ENCODE measurements at places on chromosomes 3 and 15. TPM values are rescaled to one million over a fixed set of nuclear protein-coding genes. Genes with fewer than 3 reads are reported as not detected.

- no peak overlapping the region for H3K4me3 ChIP-seq
- H3K4me1 ChIP-seq, result peaks cover 24% of the 10 kb centered on the region
- no peaks in the 10 kb centered on the region for H3K27me3 ChIP-seq
- H3K36me3 ChIP-seq, result peaks cover 59% of the 10 kb centered on the region
- H3K27ac ChIP-seq, result no peak overlapping the region
Observed at GRCh38 chr3:196938576-196938975, 3.8 kb downstream of the NCBP2 start.

DNA sequence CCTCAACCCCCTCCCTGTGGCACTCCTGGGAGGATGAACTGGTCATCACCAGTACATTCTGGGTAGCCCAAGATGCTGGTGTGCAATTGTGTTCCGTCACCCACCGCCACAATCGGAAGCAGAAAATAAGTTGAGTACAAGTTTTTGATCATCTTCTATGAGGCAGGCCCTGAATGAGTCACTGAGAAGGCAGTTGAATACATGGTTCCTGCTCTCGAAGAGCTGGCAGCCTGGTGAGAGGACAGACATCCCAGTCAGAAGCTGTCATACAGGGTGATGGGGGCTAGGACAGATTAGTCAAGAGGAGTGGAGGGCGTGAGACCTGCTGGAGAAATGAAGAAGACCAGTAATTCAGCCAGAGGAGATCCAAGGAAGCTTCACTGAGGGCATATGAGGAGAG, 6.2 kb downstream of the CEMIP start:
- no peak overlapping the region for H3K4me3 ChIP-seq
- H3K27me3 ChIP-seq, result peaks cover 7% of the 10 kb centered on the region
- no peaks in the 10 kb centered on the region for H3K36me3 ChIP-seq
- H3K27ac ChIP-seq, result no peak overlapping the region
- no peak for DNase-seq
- H3K4me1 ChIP-seq, result no peaks in the 10 kb centered on the region

GRCh38 chr15:27244047-27244446, 273.1 kb downstream of the GABRG3 start:
- no peak overlapping the region for H3K27ac ChIP-seq
- DNase-seq, result no peak
- no peaks in the 10 kb centered on the region for H3K27me3 ChIP-seq
- H3K4me3 ChIP-seq, result no peak overlapping the region
- no peaks in the 10 kb centered on the region for H3K4me1 ChIP-seq

DNA sequence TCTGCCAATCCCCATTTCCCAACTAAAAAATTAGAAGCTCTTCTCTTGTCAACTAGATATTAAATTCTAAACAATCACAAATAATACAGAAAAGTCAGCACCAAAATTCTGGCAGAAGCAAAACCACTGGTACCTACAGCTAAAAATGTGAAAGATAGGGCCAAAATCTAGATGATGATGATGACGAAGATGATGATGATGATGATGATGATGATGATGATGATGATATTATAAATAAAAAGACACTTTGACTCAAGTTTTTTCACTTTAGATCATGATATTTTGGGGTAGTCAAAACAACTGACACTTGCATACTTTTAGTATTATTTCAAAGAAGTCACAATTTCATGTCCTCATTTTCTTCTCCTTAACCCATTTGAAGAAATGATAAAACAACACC, 470.1 kb upstream of the NR2F2 start:
- H3K27ac ChIP-seq, result no peak overlapping the region
- no peak overlapping the region for H3K4me3 ChIP-seq
- peaks cover 4% of the 10 kb centered on the region for H3K27me3 ChIP-seq
- DNase-seq, result no peak
- no peaks in the 10 kb centered on the region for H3K36me3 ChIP-seq
- H3K4me1 ChIP-seq, result no peaks in the 10 kb centered on the region

GRCh38 chr3:43231276-43232000, 54.9 kb upstream of the SNRK start:
- no peak overlapping the region for H3K4me3 ChIP-seq
- H3K27me3 ChIP-seq, result peaks cover 2% of the 10 kb centered on the region
- H3K27ac ChIP-seq, result no peak overlapping the region
- no peaks in the 10 kb centered on the region for H3K4me1 ChIP-seq

GRCh38 chr15:100849021-100849854, 30.4 kb upstream of the ALDH1A3 start:
- no peak overlapping the region for H3K27ac ChIP-seq
- DNase-seq, result peak; percentile 18
- H3K36me3 ChIP-seq, result no peaks in the 10 kb centered on the region
- peaks cover 4% of the 10 kb centered on the region for H3K27me3 ChIP-seq
- H3K4me1 ChIP-seq, result peaks cover 8% of the 10 kb centered on the region
- H3K4me3 ChIP-seq, result peak overlapping the region; percentile 51

DNA sequence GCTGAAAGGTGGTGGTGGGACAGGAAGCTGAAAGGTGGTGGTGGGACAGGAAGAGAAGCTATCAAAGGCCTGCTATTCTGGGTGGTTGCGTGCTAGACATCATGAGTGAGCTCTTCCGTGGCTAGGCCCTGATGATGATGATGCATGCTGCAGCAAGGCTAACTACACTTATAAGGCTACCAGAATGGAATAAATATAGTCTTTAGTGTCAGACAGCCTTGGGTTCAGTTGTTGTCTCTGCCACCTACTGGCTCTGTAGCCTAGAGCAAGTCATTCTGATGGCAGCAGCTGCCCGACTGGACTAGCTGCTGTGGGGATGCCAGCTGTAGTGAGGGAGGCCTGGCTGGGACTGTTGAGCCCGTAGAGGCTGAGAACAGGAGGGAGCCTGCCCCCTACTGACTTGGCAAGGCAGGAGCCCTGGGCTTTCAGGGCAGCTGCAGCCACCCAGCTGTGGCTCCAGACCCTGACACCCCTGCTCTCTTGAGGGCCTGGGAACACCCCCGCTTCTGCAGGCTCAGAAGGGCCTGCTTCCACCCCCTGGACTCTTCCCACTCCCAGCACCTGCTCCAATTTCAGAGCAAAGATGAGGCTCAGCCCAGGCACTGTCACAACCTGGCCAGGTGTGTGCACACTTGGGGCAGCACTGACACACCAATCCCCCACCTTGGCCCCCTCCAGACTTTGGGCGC, 21.4 kb upstream of the ZBED2 start:
- peaks cover 21% of the 10 kb centered on the region for H3K4me1 ChIP-seq
- DNase-seq, result peak; percentile 64
- H3K27me3 ChIP-seq, result no peaks in the 10 kb centered on the region
- peaks cover 14% of the 10 kb centered on the region for H3K36me3 ChIP-seq
- peak overlapping the region; percentile 13 for H3K4me3 ChIP-seq

DNA sequence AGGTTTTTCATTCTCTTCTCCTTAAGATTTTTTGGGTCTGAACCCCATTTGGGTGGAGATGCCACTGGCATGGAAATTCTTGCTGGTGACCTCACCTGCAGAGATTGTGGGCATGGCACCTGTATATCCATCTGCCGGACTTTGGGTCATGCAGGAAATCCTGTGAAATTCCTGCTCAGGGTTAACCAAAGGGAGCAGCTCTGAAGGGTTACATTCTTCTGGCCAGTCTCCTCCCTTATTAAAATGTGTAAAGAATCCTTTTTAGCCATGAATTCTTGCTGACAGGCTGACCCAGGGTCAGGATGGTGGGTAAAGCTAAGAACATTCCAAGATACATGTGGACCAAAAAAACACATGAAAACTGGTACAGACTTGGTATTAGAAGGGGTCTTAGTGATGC, 27.4 kb downstream of the ARHGEF26 start:
- H3K4me1 ChIP-seq, result no peaks in the 10 kb centered on the region
- H3K27ac ChIP-seq, result no peak overlapping the region
- peaks cover 4% of the 10 kb centered on the region for H3K27me3 ChIP-seq
- no peaks in the 10 kb centered on the region for H3K36me3 ChIP-seq
- no peak for DNase-seq

- no peaks in the 10 kb centered on the region for H3K4me1 ChIP-seq
- DNase-seq, result no peak
- H3K36me3 ChIP-seq, result no peaks in the 10 kb centered on the region
Observed at GRCh38 chr15:61509327-61509840, 280.3 kb upstream of the RORA start.

- DNase-seq, result no peak
- H3K27me3 ChIP-seq, result no peaks in the 10 kb centered on the region
- no peaks in the 10 kb centered on the region for H3K4me1 ChIP-seq
- H3K36me3 ChIP-seq, result no peaks in the 10 kb centered on the region
- no peak overlapping the region for H3K27ac ChIP-seq
Observed at GRCh38 chr3:62604751-62605351, 231.5 kb upstream of the FEZF2 start.

- H3K27me3 ChIP-seq, result no peaks in the 10 kb centered on the region
- no peak overlapping the region for H3K4me3 ChIP-seq
- no peaks in the 10 kb centered on the region for H3K36me3 ChIP-seq
- H3K4me1 ChIP-seq, result no peaks in the 10 kb centered on the region
- DNase-seq, result no peak
Observed at GRCh38 chr3:126100634-126101301, 16.8 kb upstream of the SLC41A3 start.

DNA sequence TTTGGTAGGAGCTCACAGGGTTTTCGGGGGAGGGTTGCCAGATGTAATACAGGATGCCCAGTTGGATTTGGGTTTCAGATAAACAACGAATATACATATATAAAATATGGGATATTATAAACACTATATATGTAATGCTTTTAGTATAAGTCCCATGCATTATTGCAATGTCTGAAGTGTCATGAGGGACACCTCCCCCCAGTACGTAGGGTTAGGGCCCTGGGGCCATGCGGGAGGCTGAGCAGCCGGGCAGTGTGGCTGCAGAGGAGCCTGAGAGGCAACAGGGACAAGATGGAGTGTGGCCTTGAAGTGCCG, 148.9 kb downstream of the SMAD6 start:
- H3K27me3 ChIP-seq, result no peaks in the 10 kb centered on the region
- no peak for DNase-seq
- no peak overlapping the region for H3K4me3 ChIP-seq

GRCh38 chr3:187783098-187783497, 37.8 kb upstream of the BCL6 start:
- peaks cover under 1% of the 10 kb centered on the region for H3K4me1 ChIP-seq
- no peaks in the 10 kb centered on the region for H3K27me3 ChIP-seq
- H3K36me3 ChIP-seq, result no peaks in the 10 kb centered on the region
- no peak overlapping the region for H3K27ac ChIP-seq
- DNase-seq, result no peak

GRCh38 chr15:49467746-49468480, 44.9 kb downstream of the FGF7 start:
- no peak overlapping the region for H3K4me3 ChIP-seq
- H3K27me3 ChIP-seq, result no peaks in the 10 kb centered on the region
- no peak overlapping the region for H3K27ac ChIP-seq

DNA sequence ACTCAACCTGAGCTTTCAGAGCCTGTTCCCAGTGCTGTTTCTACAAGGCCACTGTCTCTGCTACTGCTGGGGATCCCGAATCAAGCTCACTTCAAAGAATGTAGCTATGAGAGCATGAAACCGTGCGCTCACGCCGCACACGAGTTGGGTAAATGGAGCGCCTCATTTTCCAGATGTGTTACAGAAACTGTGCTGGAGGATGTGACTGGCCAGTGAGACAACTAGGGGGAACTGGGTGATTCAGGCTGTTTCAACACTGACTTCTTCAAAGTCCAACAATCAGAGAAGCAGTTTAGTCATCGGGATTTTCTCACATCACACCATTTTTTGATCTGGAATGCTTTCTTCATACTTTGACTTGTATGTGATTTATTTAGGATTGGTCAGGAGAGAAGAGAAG, 3.5 kb downstream of the ZNF710 start:
- no peak overlapping the region for H3K4me3 ChIP-seq
- DNase-seq, result no peak
- no peaks in the 10 kb centered on the region for H3K27me3 ChIP-seq
- H3K36me3 ChIP-seq, result no peaks in the 10 kb centered on the region

- no peaks in the 10 kb centered on the region for H3K27me3 ChIP-seq
- no peaks in the 10 kb centered on the region for H3K36me3 ChIP-seq
- no peak overlapping the region for H3K27ac ChIP-seq
- no peaks in the 10 kb centered on the region for H3K4me1 ChIP-seq
- DNase-seq, result no peak
Observed at GRCh38 chr3:30435861-30436331, 170.5 kb upstream of the TGFBR2 start.

DNA sequence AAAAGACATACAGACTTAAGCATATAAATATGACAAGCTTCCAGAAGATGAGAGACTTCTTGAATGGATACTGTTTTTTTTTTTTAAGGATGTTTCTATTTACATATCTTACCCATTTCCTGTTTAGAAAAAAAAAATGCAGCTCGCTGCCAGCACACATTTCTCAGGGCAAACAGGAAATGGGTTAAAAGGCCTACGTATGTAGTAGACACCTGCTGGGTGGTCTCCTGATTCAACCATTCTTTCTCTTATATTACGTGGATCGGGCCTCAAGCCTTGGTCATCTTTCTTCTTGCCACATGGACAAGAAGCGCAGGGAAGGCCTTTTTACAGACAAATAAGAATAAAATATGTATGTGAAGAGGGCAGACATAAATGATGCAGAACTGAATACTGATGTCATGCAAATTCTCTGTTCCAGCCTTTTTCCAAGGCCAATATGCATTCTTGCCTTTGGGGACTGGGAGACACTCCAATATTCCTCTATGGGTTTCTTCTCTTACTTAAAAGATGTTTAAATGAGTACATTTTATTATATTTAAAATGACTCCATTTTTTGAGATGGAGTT, 35.0 kb upstream of the TJP1 start:
- H3K27ac ChIP-seq, result no peak overlapping the region
- H3K36me3 ChIP-seq, result no peaks in the 10 kb centered on the region
- H3K4me3 ChIP-seq, result no peak overlapping the region
- DNase-seq, result no peak
- H3K27me3 ChIP-seq, result no peaks in the 10 kb centered on the region

DNA sequence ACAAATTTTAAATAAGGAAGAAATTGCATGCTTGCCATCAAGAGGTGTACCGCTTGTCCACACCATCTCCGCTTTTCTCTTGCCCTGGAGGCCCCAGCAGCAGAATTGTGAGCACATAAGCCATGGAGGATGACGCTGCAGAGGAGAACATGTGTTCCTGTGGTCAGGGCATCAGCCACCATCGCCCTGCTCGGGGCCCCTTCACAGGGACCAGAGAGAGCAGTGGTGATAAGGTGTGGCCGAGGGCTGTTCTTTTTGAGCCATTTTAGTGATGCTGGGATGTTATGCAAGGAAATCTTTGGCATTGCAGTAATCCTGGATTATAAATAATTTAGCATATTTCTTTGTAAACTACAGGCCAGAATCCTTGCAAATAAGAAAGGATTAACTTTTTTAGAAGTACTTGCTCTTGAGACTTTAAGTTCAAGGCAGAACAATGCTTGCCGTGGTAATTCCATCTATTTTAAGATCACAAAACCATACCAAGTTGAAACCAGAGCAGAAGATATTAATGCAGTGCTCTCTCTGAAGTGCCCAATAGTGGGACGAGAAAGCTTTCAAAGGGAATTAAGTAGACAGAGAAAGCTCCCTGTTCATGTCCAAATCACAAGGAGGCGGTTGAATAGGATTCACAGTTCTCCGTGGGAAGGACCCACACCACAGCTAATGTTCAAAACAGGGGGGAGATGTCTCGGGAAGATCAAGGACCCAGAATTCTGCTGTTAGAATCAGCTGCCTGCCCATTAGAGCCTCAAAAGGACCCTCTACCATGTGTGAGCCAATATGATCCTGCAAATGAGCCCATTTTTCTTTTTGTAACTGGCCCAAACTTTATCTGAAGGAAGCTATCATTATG, 338.5 kb downstream of the RORA start:
- DNase-seq, result no peak
- no peaks in the 10 kb centered on the region for H3K4me1 ChIP-seq
- H3K36me3 ChIP-seq, result no peaks in the 10 kb centered on the region
- no peak overlapping the region for H3K4me3 ChIP-seq
- H3K27me3 ChIP-seq, result no peaks in the 10 kb centered on the region

The XYLB gene
- 2.1 TPM for polyA plus RNA-seq

The FBXO45 gene
- polyA plus RNA-seq, result 8.2 TPM

The CX3CR1 gene
- 1.8 TPM for polyA plus RNA-seq

The LDHAL6B gene
- polyA plus RNA-seq, result not detected

The GPR62 gene
- not detected for polyA plus RNA-seq

The ASB14 gene
- 0.28 TPM for polyA plus RNA-seq

The DTWD1 gene
- 23.9 TPM for polyA plus RNA-seq

The C3orf52 gene
- polyA plus RNA-seq, result 0.13 TPM

The SSUH2 gene
- not detected for polyA plus RNA-seq
